Epithelial cell of alveolus of lung (primary cell): ENCODE measurements at places on chromosomes 5 and 9. TPM values are rescaled to one million over a fixed set of nuclear protein-coding genes. Genes with fewer than 3 reads are reported as not detected.

Gene FOXE1
- not detected in 2 replicates for total RNA-seq

Gene OR1J2
- not detected in 2 replicates for total RNA-seq

Gene SEMA6A
- 0.78 and 3.4 TPM in 2 replicates for total RNA-seq

Gene CDC37L1
- total RNA-seq = 11.0 and 14.7 TPM in 2 replicates

Gene MEIKIN
- not detected in 2 replicates for total RNA-seq

Gene CCDC192
- total RNA-seq = not detected in 2 replicates

Gene SLC9A3
- total RNA-seq = 1.6 and 5.3 TPM in 2 replicates

Gene MAMDC2
- 2.6 and 5.0 TPM in 2 replicates for total RNA-seq
